ENCODE measurements at places on chromosomes 11 and 22.

GRCh38 chr11:55658031-55658573, 3.9 kb upstream of the OR4C6 start:
- no peak for DNase-seq

DNA sequence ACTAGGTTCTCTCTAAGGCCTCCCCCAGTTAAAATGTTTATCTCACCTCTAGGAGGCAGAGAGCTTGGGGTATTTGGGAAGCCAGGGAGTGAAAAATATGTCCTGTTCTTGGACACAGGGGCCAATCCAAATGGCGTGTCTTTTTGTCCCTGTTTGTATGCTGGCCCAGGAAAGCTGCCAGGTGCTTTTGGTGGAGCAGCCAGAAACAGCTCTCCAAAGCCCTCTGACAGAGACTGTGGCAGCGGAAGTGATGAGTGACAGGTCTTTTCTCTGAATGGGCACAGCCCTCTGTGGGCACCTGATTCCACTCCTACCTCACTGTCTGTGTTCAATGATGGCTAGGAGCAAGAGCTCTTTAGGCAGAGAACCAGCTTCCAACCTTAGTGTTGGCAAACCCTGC, 106.4 kb upstream of the KIRREL3 start:
- no peak for DNase-seq

DNA sequence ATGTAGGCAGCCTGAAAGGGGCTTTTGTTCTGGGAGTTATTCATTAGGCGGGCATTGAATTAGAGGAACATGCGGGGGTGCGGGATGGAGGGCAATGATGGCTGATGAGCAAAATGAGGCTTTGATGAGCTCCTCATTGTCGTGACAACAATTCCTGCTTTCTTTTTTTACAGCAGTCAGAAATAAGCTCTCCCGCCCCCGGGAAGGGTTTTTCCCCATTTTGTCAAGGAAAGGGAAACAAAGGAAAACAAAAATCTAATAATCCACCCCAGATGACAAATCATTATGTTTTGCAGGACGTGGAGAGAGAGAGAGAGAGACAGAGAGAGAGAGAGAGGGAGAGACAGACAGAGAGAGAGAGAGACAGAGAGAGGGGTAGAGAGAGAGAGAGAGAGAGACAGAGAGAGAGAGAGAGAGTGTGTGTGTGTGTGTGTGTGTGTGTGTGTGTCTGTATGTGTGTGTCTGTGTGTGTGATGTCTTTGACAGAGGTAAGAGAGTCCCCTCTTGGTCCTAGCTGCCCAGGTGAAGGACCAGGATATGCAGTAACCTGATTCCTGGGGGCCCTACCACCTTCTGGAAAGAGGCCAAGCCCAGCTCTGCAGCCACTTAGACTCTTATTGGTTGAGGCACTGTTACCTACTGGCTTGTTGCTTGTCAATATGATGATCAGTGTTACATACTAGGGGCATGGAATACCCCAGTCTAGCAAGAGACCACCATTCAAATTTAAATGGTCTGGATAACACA, 46.7 kb upstream of the PARVA start:
- no peak for DNase-seq

- DNase-seq, result no peak
Observed at GRCh38 chr11:19546325-19546724, 166.3 kb upstream of the NAV2 start.

DNA sequence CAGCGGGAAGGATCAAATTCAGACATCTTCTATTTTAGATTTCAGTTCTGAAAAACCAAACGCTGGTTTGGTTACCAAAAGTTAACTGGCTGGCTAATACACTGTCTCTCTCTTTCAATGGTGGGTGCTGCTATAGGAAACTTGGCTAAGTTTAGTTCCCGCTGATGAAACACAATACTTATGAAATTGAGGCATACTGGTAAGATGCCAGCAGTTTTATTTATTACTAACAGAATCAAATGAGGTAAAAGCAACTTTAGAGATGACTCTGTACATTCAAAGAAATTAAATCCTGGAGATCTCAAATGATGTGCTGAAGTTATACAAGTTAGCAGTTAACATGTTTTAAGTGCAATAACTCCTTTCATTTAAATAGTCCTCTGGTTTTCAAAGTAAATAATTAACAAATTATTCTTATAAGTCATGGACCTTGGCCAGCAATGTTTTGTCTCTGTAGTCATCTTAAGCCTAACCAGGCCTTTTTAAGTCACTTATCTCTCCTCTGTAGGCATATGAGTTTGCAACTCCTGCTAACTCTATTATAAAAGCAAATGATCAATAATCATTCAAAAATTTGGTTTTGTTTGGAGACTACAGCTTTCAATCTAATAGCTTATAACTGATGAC, 54.8 kb downstream of the PAK1 start:
- DNase-seq, result no peak

- DNase-seq, result no peak
Observed at GRCh38 chr11:32567154-32567553, 16.5 kb upstream of the EIF3M start.

GRCh38 chr11:63839508-63840355, 822 bp downstream of the MARK2 start:
- no peak for DNase-seq

DNA sequence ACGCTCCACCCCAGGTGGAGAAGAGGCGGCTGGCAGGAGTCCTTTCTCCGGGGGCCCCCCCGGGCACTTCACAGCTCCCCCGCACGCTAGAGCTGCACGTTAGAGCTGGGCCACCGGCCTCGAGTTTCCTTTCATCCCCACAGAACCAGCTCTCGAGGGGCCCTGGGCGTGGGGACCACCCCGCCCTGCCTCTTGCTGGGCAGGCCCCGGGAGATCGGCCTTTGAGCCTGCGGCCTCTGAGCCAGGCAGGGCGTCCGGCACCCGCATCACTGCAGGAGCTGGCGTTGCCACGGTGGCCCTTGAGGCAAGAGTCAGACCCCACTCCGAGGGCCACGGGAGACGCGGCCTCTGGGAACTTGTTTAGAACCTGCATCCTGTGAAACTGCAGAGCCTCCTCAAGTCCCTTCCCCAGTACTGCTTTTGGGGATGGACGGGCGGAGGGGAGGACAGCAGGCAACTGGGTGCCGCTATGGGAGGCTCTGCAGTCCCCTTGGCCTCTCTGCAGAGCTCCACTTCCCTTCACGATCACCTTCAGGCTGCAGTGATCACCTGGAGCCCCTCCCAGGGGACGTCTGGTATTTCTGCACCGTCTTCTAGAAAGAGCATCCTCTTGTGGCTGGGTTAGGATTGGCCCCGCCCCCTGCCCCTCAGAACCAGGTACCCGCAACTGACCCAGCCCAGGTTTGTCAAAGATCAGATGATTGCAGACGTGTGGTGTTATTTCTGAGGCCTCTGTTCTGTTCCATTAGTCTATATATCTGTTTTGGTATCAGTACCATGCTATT, 13.9 kb upstream of the GAL start:
- no peak for DNase-seq

GRCh38 chr22:43851058-43851978, 11.0 kb downstream of the SULT4A1 start:
- DNase-seq, result no peak

- peak; percentile 4 for DNase-seq
Observed at GRCh38 chr11:88886796-88887195, 179.0 kb downstream of the GRM5 start.

DNA sequence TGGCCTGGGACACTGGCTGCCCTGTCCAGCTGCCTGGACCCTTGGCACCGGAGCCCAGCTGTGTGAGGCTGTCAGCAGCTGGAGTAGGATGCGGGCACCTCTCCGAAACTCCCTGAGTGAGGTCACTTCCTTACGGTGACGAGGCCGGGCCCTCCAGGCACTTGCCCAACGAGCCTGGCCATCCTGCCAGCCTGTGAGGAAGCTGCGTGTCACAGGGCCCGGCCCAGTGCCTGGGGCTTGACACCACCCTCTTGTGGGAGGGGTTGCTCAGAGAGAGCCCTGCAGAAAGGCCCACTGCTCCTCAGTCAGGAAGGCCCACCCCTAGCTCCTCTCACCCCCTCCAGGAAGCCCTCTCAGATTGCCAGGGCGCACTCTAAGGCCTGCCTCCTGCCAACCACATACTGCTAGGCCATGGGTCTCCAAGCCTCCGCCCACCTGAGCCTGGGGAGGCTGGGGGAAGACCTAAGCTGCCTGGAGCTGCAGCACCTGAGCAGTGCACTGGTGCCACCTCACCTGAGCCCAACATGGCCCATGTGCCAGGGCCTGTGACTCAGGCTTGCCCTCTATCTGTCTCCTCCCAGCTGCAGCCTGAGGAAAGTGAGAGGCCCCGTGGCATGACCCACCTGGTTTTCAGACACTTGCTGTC, 4.3 kb upstream of the PHLDA2 start:
- DNase-seq, result peak; percentile 44

GRCh38 chr11:77407613-77408012, 66.3 kb downstream of the PAK1 start:
- peak; percentile 65 for DNase-seq

DNA sequence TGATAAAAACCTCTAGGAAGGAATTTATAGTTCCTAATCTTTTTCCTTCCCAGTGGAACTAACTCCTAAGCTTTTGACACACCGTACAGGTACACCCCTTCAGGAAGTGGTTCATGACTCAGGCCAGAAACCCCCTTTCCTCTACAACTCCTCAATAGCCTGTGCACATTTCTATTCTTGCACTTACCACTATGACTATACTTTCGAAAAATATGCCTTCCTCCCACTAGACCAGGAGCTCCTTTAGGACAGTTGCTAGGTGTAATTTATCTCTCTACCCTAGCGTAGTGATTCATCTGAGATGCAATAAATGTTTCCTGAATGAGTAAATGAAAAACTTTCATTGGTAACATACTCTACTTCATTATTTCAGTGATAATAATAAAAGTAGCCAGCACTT, 14.5 kb downstream of the MAP6 start:
- no peak for DNase-seq

GRCh38 chr11:126336671-126337101, 18.8 kb upstream of the ST3GAL4 start:
- no peak for DNase-seq

DNA sequence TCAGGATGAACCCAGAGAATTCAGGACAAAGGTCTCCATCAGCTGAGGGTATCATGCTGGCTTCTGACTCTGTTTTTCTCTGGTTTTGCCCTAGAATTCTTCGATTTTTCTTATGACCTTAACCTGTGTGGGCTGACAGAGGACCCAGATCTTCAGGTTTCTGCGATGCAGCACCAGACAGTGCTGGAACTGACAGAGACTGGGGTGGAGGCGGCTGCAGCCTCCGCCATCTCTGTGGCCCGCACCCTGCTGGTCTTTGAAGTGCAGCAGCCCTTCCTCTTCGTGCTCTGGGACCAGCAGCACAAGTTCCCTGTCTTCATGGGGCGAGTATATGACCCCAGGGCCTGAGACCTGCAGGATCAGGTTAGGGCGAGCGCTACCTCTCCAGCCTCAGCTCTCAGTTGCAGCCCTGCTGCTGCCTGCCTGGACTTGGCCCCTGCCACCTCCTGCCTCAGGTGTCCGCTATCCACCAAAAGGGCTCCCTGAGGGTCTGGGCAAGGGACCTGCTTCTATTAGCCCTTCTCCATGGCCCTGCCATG, 16.8 kb downstream of the SERPING1 start:
- DNase-seq, result no peak

DNA sequence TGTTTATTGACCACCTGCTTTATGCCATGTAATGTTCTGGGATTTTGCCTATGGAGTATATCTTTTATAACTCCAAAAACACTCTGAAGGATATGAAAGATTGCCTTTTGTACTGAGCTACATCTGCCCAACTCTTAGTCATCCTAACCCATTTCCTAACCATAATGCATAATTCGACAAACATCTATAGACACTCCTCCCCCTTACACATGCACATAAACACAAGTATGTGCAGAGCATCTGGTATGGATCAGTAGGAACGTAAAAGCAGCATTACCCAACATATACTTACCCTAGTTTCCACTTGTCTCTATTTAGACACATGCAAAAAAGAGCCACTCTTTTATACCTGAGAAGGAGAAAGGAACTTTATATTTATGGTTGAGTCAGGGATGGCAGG, 272.8 kb downstream of the FAM76B start:
- DNase-seq, result no peak

DNA sequence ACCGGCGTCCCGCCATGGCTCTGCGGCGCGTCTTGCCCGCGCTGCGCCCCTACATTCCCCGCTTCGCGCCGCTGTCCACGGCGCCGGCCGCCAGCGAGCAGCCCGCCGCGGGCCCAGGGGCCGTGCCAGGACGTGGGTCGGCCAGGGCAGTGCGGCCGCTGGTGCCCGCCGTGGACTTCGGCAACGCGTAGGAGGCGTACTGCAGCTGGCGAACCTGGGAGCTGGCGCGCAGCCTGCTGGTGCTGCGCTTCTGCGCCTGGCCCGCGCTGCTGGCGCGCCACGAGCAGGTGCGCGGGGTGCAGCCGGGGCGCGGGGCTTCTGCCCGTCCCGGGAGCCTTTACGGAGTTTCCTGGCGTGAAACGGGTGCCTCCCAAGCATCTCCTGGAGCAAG, 20.1 kb downstream of the DGCR6L start:
- DNase-seq, result no peak

DNA sequence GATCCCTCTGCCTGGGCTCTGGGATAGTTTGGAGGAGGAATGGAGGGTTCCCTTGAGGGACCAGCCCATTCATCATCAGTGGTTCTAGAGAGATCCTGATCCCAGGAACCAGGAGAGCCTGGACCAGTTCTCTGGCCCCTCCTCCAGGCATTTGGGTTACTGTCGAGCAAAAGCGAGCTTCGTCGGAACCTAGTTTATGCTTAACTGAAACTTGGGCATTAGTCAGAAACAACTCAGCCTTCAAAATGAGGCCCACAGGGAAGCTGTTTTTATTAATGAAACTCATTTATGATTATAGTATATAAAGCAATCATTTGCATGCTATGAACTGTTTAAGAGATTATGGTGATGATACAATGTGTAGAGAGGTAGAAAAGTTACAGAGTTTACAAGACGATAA, 61.4 kb downstream of the LIF start:
- no peak for DNase-seq

DNA sequence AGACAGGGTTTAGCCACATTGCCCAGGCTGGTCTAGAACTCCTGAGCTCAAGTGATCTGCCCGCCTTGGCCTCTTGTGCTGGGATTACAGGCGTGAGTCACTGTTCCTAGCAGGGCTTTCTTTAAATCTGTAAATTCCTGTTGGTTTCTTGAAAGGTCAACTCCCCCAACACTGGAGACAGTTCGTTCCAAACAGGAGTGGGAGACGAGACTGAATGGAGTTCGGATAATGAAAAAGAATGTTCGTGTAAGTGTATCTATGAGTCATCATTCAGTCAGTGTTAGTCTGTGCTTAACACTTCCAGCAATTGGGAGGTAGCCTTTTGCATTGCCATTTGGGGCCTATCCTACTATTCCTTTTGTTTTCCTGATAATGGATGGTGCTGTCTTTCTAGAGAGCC, 10.0 kb upstream of the BACE1-AS start:
- no peak for DNase-seq
